ENCODE measurements at places on chromosomes 6 and 20.
A peak's percentile ranks its signal among the peaks of the same experiment; 100 is the strongest.

DNA sequence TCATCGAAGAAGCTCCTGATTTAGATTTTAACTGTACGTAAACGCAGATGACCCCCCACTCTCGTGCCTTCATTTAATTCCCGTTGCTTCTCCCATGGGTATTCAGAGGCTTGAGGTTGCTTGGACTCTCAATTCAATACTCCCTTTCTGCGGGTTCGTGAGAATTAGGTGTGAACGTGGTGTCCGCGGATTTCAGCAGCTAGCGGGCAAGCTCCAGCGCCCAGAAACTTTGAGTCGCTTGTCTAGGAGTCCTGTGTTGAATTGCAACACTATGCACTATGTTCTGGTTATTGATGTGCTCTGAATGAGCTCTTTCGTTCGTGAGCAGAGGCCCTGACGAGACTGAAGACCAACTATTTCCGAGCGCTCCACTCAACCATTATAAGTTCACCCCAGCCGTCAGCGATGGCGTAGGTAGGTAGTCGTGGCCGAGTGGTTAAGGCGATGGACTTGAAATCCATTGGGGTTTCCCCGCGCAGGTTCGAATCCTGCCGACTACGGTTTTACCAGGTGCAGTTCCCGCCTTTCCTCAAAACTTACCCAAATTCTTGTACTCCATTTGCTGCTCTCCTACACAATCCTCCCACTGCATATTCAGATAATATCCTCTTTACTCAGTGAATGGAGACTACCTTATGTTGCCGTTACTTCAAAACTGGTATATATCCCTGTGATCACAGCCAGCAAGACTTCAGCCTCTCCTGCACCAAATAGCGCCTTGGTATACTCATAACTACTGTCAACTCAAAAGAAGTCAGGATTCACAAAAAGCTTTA lies 72.6 kb upstream of the ZNF184 start:
- peak; percentile 60 for DNase-seq

GRCh38 chr6:28393912-28394662 lies 5.5 kb downstream of the ZSCAN12 start:
- no peak for DNase-seq

DNA sequence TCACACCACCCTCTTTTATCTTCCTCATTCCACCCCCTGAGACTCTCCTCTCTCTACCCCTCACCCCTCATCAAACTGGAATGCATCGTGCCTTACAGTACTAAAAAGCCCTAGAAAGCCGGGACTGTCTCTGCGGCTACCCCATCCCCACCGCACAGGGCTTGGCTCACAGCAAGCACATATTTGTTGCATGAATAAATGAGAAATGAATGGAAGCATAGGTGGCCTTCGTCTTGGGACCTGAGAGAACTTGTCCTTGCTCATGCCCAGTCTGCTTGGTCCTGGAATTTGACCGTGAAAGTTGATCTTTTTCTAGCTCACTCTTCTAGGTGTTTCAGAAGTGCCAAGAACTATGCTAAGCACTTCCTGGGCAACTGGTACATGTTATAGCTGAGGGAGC lies 53.3 kb downstream of the APCDD1L start:
- no peak for DNase-seq

- no peak for DNase-seq
These were observed 16.1 kb upstream of the ASF1A start for GRCh38 chr6:118877806-118878205.

DNA sequence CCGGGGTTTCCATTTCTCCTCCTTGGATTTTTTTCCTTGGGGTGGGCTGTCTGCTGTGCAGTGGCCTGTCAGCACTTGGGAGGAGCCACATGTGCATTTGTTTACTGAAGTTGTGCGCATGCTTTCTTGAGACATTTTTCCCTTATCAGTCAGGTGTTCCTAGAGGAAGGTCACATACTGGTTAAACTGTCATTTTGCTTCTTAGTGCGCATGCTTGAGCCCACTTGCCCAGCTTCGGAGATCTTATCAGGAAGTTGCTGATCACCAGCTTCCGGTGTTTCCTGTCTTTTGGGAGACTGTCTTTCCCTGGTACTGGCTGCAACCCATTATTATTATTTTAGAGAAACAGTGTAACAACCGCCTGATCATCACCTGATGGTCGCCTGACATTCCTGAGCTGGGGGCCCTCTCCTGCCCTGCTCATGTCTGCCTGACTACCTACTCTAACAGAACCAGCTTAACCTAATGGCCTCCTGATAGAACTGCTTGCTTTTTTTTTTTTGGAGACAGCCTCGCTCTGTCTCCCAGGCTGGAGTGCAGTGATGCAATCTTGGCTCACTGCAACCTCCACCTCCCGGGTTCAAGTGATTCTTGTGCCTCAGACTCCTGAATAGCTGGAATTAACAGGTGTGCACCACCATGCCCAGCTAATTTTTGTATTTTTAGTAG lies 378 bp upstream of the ERVFRD-1 start:
- DNase-seq: no peak
